ENCODE measurements at places on chromosomes 3 and 15. TPM values are rescaled to one million over a fixed set of nuclear protein-coding genes. Genes with fewer than 3 reads are reported as not detected.
A peak's percentile ranks its signal among the peaks of the same experiment; 100 is the strongest.

The MLF1 gene
- 21.2 TPM for total RNA-seq

The KCNMB2 gene
- not detected for total RNA-seq

GRCh38 chr3:108103040-108103751 lies 12.4 kb upstream of the CD47 start:
- H3K4me1 ChIP-seq = peaks cover 20% of the 10 kb centered on the region
- H3K4me3 ChIP-seq = no peak overlapping the region
- H3K27ac ChIP-seq = no peak overlapping the region
- no peak for DNase-seq
- no peaks in the 10 kb centered on the region for H3K36me3 ChIP-seq

- H3K4me1 ChIP-seq = no peaks in the 10 kb centered on the region
- H3K27me3 ChIP-seq = peaks cover 6% of the 10 kb centered on the region
- no peak for DNase-seq
- no peak overlapping the region for H3K4me3 ChIP-seq
- H3K36me3 ChIP-seq = no peaks in the 10 kb centered on the region
These were observed 211.4 kb downstream of the TUSC7 start for GRCh38 chr3:116920826-116921610.

The MEX3B gene
- 30.5 TPM for total RNA-seq

GRCh38 chr3:47193871-47194859 lies 30.3 kb upstream of the SETD2 start:
- no peak overlapping the region for H3K4me3 ChIP-seq
- no peaks in the 10 kb centered on the region for H3K36me3 ChIP-seq
- DNase-seq = no peak
- no peak overlapping the region for H3K27ac ChIP-seq

The ACAN gene
- not detected for total RNA-seq

The PP2D1 gene
- total RNA-seq = not detected

The PYDC2 gene
- not detected for total RNA-seq

DNA sequence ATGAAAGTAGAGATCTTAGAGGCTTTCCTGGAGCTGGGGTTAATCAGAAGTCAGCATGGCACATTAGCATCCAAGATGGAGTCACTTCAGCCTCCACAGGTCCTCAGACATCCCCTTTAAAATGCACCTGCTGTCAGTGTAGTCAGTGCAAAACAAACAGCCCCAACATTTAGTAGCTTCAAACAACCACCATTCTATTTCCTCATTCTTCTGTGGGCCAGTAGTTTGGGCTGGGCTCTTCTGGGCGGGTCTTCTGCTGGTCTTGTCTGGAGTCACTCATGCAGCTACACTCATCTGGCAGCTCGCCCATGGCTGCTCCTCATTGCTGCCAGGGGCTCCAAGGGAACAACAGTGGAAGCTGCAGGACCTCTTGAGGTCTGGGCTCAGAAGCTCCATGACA lies 99.9 kb downstream of the TLE3 start:
- DNase-seq = no peak
- no peaks in the 10 kb centered on the region for H3K27me3 ChIP-seq
- no peak overlapping the region for H3K27ac ChIP-seq

GRCh38 chr3:25854635-25855034 lies 64.7 kb downstream of the OXSM start:
- H3K36me3 ChIP-seq = no peaks in the 10 kb centered on the region
- no peak overlapping the region for H3K4me3 ChIP-seq
- no peaks in the 10 kb centered on the region for H3K4me1 ChIP-seq

The MESP2 gene
- not detected for total RNA-seq

GRCh38 chr15:58777107-58777506 lies 6.0 kb downstream of the MINDY2 start:
- no peaks in the 10 kb centered on the region for H3K27me3 ChIP-seq
- DNase-seq = no peak
- no peaks in the 10 kb centered on the region for H3K4me1 ChIP-seq
- H3K27ac ChIP-seq = no peak overlapping the region
- peaks cover 9% of the 10 kb centered on the region for H3K36me3 ChIP-seq
- no peak overlapping the region for H3K4me3 ChIP-seq

GRCh38 chr3:157501863-157502262 lies 1.4 kb downstream of the VEPH1 start:
- no peak overlapping the region for H3K4me3 ChIP-seq
- DNase-seq = peak; percentile 2
- H3K4me1 ChIP-seq = no peaks in the 10 kb centered on the region
- no peaks in the 10 kb centered on the region for H3K27me3 ChIP-seq
- no peaks in the 10 kb centered on the region for H3K36me3 ChIP-seq
- no peak overlapping the region for H3K27ac ChIP-seq

The OXTR gene
- total RNA-seq = 1.1 TPM

DNA sequence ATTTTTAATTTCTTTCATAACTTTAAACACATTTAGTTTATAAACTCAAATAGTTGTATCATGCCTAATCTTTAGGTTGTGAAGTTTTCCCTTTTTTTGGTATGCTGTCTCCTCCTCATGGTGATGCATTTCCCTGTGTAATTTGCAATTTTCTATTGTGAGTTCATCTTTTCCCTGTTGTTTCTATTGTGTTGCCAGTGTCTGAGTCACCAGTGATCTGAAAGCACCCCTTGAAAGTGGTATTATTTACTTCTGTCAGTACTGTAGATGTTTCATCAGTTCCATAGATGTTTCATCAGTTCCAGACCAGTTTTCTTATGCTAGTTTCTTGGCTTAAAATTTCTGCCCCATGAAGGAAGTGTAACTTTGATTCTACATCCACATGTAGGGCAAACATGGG lies 80.6 kb downstream of the OXSM start:
- H3K27ac ChIP-seq = no peak overlapping the region
- H3K4me1 ChIP-seq = no peaks in the 10 kb centered on the region
- H3K27me3 ChIP-seq = peaks cover 9% of the 10 kb centered on the region
- no peaks in the 10 kb centered on the region for H3K36me3 ChIP-seq
- DNase-seq = no peak

DNA sequence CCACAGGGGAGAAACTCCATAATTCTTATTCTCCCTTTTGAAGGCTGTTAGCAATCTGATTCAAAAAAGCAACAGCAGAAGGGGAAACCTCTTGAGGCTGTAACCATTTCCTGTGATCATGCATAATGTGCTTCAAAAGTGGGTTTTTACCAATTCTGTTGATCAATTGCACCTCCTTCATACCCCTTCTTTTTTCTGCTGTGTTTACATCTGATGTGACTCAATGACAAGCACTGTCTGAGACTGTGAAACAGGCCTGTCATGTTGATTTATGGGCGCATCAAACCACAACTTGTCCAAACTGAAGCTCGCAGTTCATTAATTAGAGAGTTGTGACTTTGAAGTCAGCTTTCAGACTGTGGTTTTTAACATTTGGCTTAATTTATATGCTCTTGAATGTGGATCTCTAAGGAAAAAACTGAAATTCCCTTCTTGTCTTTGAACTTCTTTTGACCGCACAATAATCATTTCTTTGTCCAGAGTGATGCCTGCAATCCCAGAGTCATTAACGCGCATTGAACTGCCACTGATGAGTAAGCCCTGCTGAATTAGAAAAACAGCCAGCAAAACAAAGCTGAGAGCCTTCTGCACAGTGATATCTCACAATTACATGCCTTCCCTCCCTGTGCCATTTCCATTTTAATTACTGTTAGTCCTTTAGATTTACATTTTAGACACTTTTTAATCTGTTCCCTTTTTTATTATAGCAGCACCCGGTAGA lies 532.8 kb downstream of the FOXP1 start:
- H3K4me3 ChIP-seq = no peak overlapping the region
- H3K4me1 ChIP-seq = no peaks in the 10 kb centered on the region
- no peaks in the 10 kb centered on the region for H3K36me3 ChIP-seq

The COL8A1 gene
- not detected for total RNA-seq

GRCh38 chr15:36701336-36701735 lies 121.9 kb downstream of the CDIN1 start:
- no peak overlapping the region for H3K27ac ChIP-seq
- no peaks in the 10 kb centered on the region for H3K36me3 ChIP-seq
- H3K4me1 ChIP-seq = no peaks in the 10 kb centered on the region
- H3K27me3 ChIP-seq = no peaks in the 10 kb centered on the region
- DNase-seq = no peak
- H3K4me3 ChIP-seq = no peak overlapping the region

GRCh38 chr3:160544844-160545503 lies 20.4 kb downstream of the KPNA4 start:
- H3K36me3 ChIP-seq = peaks cover 12% of the 10 kb centered on the region
- peaks cover 23% of the 10 kb centered on the region for H3K4me1 ChIP-seq
- H3K27me3 ChIP-seq = no peaks in the 10 kb centered on the region

GRCh38 chr3:108461661-108462111 lies 48.7 kb downstream of the MYH15 start:
- H3K27me3 ChIP-seq = no peaks in the 10 kb centered on the region
- DNase-seq = no peak
- H3K4me1 ChIP-seq = no peaks in the 10 kb centered on the region
- no peak overlapping the region for H3K4me3 ChIP-seq
- no peaks in the 10 kb centered on the region for H3K36me3 ChIP-seq

The TGM5 gene
- not detected for total RNA-seq

DNA sequence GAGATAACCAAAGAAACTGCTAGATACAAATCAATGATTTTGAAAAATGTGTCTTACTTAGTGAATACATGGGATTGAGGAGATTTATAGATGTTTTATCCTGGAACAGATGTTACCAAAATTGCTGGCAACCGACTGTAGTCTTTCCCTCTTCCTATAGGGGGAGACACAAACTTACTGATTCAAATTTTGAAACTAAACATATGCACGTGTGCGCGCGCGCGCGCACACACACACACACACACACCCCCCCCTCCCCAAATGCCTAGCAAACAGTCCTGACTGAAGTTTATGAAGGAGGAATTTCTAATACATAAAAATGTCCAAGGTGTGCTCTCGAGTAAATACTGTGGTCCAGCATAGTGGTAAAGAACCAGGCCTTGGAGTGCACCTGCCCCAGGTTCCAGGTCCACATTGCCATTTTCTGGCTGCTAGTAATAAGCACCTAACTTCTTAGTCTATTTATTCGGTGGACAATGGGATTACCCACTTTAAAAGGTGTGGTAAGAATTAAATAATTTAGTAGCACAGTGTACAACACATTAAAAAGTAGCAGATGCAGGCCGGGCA lies 18.5 kb upstream of the C3orf62 start:
- H3K27ac ChIP-seq = no peak overlapping the region
- peaks cover 35% of the 10 kb centered on the region for H3K36me3 ChIP-seq
- no peaks in the 10 kb centered on the region for H3K4me1 ChIP-seq
- no peaks in the 10 kb centered on the region for H3K27me3 ChIP-seq
